ENCODE measurements at places on chromosomes 6 and 20.

DNA sequence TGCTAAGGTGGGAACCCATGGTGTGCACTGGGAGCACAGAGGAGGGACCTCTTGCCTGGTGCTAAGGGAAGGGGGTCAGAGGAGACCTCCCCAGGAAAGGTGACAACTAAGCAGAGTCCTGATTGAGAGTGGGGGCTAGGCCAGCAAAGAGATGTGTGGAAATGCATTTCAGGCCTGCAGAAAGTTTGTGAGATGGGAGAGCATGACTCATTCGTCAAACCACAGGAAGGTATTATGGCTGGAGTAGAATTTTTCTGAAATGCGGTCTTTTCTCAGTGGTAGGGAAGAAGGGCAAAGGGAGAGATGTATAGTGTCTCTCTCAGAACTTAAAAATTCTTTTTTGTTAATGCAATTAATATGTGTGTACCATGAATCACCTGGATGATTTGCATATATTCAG, 23.6 kb upstream of the EDN1 start:
- DNase-seq: peak; percentile 83

- no peak for DNase-seq
Measured at GRCh38 chr6:30810813-30811339, 66.5 kb upstream of the IER3 start.

- DNase-seq: no peak
Measured at GRCh38 chr6:162343198-162343935, 384.2 kb downstream of the PRKN start.

DNA sequence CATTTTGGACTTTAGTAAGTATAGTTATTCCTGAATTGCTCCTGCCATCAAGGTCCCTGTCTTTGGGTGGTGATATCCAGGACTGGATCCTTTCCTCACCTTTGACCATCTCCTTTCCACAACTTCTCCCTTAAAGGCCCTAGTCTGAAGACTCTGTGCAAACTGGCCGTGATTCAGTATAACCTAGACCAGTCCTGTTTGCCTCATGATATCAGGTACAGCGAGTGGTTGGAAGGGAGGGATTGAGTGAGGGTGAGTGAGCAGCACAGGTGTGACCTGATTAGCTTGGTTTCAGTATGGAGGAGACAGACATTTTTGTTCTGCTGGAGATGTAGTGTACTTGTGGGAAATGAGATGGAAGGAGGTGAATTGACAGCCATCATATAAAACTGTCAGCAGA, 2.3 kb upstream of the RRP36 start:
- no peak for DNase-seq

DNA sequence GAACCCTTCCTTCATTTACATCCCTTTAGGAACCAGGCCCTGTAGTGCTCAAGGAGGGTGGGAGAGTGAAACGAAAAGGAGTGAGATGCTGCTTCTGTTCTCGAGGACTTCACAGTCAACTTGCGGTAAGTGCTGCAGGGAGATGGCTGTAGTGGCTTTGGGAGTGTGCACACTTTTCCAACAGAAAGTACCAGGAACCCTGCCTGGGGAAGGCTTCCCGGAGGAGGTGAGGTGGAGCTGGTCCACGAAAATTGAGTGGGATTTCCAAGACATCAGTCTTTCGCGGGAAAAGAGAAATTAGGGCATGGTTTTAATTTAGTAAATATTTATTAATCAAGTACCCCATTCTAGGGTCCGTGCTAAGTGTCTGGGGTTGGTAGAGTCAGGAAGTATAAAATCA, 12.7 kb downstream of the TRIM31 start:
- no peak for DNase-seq

GRCh38 chr20:45948261-45948733, 13.8 kb downstream of the PCIF1 start:
- no peak for DNase-seq

GRCh38 chr6:713351-713750, 20.4 kb upstream of the EXOC2 start:
- no peak for DNase-seq

- no peak for DNase-seq
Measured at GRCh38 chr6:31581434-31582229, 592 bp downstream of the LTB start.

GRCh38 chr6:128070406-128070805, 169.5 kb upstream of the THEMIS start:
- DNase-seq: no peak

DNA sequence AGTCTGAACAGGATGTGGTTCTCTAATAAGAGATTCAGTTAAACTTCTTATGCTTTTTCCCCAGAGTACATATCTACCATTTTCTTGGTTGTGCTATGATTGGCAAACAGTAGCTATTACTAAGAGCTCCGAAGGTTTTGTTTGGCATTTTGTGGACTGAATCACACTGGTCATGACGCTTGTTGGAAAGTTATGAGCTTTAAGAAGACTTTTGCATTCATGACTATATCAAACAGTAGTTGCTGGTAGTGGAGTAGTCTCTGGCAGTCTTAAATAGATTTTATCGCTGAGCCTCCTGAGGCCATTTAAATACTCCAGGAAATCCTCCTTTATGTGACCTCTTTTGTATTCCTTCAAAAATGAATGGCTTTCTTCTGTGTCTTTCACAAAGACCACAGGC, 40.8 kb downstream of the CCDC170 start:
- no peak for DNase-seq

GRCh38 chr20:62650551-62651284, 8.4 kb downstream of the SLCO4A1 start:
- no peak for DNase-seq

DNA sequence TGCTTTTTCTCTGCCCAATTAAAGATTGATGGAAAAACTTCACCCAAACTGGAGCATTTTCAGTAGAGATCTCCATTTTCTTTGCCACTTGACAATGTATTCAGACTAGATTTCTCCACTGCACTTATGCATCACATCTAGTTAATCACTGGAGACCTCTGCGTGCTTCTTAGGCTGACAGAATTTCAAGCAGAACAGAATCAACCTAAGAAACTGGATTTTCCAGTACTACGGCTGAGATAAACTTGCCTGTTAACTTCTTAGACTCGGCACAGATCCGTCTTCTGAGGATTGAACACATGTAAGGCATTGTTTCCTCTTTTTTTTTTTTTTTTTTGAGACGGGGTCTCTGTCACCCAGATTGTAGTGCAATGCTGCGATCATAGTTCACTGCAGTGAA, 139.2 kb downstream of the LRRC1 start:
- no peak for DNase-seq

- no peak for DNase-seq
Measured at GRCh38 chr6:159913375-159913774, 22.6 kb downstream of the MAS1 start.

DNA sequence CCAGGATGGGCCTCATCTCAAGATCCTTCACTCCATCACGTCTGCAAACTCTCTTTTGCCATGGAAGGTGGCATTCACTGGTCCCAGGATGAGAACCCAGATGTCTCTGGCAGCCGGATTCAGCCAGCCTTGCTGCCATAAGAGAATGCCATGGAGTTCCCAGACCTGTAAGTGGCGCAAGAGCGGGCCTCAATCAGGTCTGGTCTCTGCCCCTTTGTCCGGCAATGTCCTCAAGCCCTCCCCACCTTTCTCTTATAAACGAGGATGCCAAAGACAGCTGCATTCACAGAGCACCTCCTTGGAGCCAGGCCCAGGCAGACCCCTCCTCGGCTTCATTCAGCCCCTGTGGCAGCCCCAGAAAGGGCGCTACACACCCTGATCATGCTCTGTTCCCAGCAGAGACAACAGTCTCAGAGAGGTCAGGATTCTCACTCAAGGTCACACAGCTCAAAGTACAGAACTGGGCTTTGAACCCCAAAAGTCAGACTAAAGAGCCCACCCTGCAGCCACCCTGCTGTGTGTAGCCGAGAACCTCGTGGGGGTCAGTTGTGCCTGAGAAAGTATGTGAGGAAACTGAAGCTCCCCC, 263.7 kb downstream of the TAF4 start:
- no peak for DNase-seq

GRCh38 chr6:137601471-137601870, 107.3 kb upstream of the OLIG3 start:
- DNase-seq: no peak

GRCh38 chr20:14963262-14963663, 625.9 kb upstream of the FLRT3 start:
- no peak for DNase-seq

DNA sequence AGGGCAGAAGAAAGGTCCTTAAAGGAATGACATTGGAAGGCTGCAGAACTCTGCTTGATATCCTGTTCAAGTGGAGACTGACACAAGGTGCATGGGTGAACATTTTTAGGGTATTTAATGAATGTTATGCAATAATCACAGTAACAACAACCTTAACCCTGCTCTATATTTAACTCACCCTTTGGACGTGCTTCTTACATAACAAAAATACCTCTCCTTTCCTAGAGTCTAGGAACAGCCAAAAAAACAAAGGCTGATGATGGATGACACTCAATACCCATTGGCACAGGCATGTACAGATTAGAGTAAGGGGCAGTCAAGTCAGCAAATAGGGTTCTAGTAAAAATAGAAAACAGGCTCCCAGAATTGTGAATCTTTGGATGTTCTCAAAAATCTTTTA, 30.6 kb downstream of the ROS1 start:
- no peak for DNase-seq

GRCh38 chr6:29517728-29518440, 30.1 kb upstream of the MAS1L start:
- no peak for DNase-seq

GRCh38 chr20:50395914-50396488, 114.2 kb upstream of the PTPN1 start:
- DNase-seq: no peak

DNA sequence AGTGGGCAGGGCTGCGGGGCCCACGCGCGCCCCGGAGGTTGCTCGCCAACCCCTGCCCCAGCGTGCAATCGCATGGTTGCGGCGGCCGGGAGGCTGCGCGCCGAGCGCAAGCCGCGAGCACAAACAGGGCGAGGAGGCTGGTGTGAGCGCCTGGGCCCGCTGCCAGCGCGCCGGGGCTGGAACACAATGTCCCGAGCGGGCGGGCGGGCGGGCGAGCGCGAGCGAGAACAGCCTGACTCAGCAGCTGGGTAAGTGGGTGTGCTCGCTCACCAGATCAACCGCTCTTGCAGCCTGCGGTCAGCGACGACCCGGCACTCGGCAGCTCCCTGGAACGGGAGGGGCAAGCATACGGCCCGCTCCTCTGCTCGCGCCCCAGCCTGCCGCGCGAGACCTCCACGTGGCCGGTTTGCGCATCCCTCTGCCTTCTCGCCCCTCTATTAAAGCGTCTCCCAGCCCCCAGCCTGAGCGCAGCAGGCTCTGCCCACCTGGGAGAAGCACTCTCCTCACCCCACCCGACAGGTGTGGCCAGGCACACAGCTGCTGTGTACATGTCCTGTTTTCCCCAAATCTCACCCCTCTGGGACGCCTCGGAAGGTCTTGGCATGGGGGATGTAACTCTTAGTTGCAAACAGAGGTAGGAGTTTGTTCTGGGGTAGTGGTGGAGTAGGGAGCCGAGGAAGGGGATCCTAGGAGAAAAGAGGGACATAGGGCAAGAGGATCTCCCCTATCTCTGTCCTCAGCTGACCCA, 8.7 kb upstream of the ARMC12 start:
- DNase-seq: peak; percentile 92

DNA sequence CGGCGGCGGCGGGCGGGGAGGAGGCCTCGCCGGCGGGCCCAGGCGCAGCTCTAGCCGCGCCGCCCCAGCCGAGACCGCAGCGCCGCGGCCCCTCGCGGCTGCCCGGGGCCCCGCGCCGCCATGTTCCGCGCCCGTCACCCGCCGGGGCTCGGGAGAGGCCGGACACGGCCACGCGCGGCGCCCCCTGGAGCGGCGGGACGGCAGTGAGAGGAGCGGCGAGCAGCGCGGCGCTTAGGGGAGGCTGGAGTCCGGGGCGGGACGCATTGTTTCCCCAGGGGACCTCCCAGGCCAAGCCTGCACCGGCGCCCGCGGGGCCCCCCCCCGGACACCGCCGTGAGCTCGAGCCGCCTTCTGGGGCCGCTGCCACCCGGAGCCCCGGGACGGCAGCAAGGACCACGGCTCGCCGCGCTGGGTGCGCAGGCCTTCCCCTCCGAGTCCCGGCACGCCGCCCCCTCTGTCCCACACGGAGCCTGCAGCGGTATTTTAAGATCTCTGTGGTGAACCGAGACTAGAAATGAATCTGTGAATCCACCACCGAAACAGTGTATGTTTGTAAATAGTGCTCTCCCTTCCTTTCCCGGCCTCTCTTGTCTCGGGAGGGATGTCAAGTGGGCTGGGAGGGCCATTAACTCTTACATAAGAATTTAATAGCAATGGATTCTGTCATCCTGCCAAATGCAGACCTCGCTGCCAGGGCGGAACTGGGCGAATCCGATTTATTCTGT, 424 bp upstream of the KIF13A start:
- DNase-seq: peak; percentile 26

DNA sequence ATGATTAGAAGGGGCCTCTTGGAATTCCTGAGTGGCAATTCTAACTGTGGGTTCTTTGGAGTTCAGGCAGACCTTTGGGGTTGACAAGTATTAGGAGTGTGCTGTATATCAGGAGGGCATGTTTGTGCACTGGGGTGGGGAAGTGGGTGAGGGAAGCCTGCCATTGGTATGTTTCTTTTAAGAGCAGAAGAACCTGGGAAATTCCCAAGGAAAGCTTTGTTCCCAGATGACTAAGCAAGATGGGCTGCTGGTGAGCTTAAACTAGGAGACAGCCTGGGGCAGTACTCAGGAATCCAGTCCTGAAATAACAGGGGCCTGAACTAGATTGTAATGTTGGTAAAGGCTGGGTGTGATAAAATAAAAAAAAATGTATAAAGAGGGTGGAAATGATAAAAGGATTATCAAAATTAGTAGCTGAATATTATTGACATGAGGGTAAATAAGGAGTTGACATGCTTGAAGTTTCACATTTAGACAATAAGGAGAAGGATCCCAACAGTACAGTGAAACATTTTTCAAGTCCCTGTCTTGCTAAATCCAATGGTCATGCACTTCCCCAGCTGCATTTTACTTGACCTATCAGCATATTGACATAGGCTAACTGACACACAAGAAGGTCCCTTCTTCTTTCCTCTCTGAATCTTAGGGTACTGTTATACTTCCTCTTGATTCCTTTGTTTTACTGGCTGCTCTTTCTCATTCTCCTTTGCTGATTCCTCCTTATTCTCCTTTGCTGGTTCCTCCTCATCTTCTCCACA, 18.4 kb upstream of the IFNGR1 start:
- peak; percentile 43 for DNase-seq

GRCh38 chr6:72758901-72759300, 137.0 kb downstream of the KCNQ5 start:
- no peak for DNase-seq

- DNase-seq: no peak
Measured at GRCh38 chr6:160258346-160259142, at the start of gene SLC22A2. SLC22A2 (minus strand) TSS chr6:160258821; CDS start chr6:160258757, 64 bp downstream.

DNA sequence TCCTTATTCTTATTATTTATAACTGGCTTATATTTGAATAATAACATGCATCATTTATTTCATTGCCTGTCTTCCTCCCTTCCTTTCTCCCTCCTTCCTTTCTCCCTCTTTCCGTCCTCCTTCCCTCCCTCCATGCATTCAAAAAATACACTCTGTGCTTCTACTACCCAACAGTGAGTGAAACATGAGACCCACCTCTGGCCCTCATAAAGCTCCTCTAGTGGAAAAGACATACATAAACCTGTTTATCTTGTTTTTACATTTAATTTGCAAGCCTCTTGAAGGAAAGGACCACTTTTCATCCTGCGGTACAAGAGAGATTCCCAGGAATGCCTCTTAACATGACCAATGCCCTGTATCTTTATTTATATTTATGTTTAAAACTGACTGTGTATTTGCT, 21.8 kb upstream of the ISM1 start:
- DNase-seq: no peak

- no peak for DNase-seq
Measured at GRCh38 chr6:78484198-78485064, 382.9 kb upstream of the IRAK1BP1 start.

GRCh38 chr20:18886756-18887155, 73.2 kb downstream of the SCP2D1 start:
- no peak for DNase-seq

All from MV-4-11 (cell line).